G401 (cell line): ENCODE measurements at places on chromosomes 4 and X. TPM values are rescaled to one million over a fixed set of nuclear protein-coding genes. Genes with fewer than 3 reads are reported as not detected.

The LGI2 gene
- not detected in 2 replicates for total RNA-seq

GRCh38 chrX:22686138-22686541 lies 313.6 kb upstream of the DDX53 start:
- peak; percentile 94 for DNase-seq

- no peak for DNase-seq
Measured at GRCh38 chr4:174523025-174523693, 871 bp upstream of the HPGD start.

GRCh38 chrX:8731559-8732395 lies at the start of gene ANOS1:
ANOS1 (minus strand) TSS chrX:8732137; CDS start chrX:8732036, 101 bp downstream.
- no peak for DNase-seq

- no peak for DNase-seq
Measured at GRCh38 chr4:155658681-155659064, 8.0 kb upstream of the GUCY1A1 start.

DNA sequence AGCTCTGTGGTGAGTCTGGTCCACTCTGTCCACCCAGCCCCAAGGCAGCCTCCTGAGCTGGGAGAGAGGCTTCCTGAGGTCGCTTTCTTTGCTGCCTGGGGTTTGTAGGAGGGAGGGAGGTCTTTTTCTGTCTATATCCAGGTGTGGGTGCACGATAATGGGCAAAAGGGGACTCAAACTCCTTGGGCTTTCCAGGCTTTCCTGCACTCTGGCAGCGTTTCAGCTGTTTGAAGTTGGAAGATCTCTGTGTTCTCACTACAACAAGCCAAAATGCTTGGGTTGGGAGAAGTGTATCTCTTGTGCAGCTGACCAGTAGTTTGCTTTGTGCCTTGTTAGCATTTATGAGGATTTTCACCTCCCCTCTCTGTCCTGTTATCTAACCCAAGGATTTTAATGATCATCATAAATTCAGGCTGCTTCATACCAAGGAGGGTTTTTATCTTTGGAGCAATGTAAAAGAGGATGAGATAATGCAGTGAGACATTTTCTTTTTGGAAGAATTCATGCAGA lies 126.3 kb downstream of the REPS2 start:
- no peak for DNase-seq

- DNase-seq, result no peak
Measured at GRCh38 chr4:23083391-23083790, 390.7 kb downstream of the GBA3 start.

DNA sequence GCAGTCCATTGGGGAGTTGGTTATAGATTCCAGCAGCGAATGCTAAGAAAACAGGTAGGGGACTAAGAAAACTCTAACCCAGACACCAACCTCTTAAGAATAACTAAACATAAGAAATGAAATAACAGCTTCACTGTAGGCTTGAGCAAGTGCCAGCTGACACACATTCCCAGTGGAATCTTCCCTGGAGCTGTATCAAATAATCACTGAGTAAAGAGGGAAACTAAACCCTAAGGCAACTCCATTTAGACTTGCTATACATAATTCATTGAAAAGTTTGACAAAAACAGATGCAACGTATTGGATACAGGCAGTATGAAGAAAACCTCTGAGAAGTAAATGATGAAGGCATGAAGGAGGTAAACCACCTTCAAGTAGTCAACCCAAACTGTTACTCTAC lies 293.5 kb downstream of the OPHN1 start:
- no peak for DNase-seq
